CD4-positive, alpha-beta T cell treated with Interleukin-1 beta for 1 hour (primary cell): ENCODE measurements at places on chromosomes 7 and 10.
A peak's percentile ranks its signal among the peaks of the same experiment; 100 is the strongest.

- no peak for DNase-seq
Observed at GRCh38 chr7:105153531-105153930, 139.5 kb downstream of the KMT2E start.

DNA sequence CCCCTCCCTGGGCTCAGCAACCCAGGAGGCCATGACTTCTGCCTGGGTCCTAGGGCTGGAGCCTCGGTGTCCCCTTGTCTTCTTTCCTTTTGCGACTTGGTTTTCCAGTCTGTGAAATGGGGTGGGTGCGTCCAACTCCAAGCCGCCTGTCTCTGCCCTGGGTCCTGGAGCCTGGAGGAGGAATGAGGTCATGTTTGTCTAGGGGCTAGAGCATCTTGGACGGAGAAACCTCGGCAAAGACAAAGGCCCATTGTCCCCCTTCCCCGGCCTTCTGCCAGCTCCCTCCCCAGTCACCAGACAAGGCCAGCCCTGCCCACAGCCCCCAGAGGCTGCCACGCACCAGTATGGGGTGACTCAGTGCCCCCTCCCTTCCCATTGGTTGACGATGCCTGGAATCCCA is 39.8 kb upstream of the ELN start:
- DNase-seq: no peak

- peak; percentile 28 for DNase-seq
Observed at GRCh38 chr7:128939861-128940410, 2.2 kb downstream of the IRF5 start.

DNA sequence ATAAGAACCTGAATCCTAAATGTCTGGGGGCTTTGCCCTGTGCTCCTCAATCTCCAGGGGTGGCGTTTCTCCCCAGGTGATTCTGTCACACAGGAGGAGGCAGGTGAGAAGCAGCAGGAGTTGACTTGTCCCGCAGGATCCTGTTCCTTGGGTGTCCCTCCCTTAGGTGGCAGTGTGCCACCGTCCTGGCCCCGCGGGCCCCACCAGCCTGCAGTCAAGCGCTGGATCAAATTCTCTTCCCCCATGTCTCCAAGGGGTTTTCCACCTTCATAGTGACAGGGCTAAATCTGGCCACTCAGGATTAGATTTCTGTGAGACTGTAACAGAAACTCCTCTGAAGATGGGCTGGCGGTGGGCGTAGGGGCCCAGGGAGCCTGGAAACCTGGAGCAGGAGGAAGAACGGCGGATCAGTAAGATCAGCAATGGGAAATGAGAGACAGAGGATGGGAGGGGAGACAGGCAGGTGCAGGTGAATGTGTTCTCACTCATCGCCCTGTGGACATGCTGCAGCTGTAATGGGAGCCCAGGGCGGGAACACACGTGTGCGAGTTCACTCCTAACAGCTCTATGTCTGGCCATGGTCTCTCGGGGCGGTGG is 329.2 kb upstream of the COBL start:
- DNase-seq: no peak

- DNase-seq: peak; percentile 27
Observed at GRCh38 chr7:81684514-81685269, 85.2 kb downstream of the HGF start.

DNA sequence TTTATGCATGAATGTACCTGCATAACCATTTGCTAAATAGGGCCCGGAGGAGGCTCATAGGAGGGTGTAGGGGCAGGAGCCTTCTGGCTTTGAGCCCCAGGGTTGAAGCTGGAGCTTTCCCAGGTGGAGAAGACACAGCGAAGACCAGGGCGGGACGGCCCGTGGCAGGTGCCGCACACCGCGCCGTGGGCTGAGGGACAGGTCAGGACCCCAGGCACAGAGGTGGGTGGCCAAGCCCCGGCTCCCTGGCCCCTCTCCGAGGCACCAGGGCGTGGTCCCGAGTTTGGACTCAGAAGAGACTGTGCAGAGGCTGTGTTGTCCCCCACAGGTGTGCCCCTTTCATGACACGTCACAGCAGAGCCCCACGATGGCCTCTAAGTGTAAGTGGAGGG is 56.5 kb downstream of the PWWP2B start:
- no peak for DNase-seq

DNA sequence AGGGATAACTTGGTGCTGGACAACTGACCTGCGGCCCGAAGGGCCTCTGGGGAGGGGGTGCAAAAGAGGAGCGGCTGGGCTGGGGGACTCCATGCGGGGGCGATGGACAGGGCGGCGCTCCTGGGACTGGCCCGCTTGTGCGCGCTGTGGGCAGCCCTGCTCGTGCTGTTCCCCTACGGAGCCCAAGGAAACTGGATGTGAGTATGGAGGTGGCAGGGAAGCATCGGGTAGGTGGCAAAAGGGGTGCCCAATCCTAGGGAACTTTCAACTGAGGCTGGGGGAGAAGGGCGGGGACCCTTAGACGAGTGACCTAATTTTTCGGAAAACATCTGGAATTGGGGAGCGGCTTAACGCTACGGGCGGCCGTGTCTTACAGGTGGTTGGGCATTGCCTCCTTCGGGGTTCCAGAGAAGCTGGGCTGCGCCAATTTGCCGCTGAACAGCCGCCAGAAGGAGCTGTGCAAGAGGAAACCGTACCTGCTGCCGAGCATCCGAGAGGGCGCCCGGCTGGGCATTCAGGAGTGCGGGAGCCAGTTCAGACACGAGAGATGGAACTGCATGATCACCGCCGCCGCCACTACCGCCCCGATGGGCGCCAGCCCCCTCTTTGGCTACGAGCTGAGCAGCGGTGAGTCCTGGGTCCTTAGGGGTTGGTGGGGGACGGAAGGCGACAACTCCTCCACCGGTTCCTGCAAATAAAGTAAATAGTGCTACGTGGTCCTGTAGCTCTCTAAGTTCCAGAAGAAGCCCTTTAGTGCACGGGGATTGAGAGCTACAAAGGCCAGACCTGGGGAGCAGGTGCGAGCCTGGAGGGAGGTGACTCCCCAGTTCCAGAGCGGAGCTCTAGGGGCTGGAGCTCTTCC is 622 bp downstream of the WNT16 start:
- DNase-seq: no peak

DNA sequence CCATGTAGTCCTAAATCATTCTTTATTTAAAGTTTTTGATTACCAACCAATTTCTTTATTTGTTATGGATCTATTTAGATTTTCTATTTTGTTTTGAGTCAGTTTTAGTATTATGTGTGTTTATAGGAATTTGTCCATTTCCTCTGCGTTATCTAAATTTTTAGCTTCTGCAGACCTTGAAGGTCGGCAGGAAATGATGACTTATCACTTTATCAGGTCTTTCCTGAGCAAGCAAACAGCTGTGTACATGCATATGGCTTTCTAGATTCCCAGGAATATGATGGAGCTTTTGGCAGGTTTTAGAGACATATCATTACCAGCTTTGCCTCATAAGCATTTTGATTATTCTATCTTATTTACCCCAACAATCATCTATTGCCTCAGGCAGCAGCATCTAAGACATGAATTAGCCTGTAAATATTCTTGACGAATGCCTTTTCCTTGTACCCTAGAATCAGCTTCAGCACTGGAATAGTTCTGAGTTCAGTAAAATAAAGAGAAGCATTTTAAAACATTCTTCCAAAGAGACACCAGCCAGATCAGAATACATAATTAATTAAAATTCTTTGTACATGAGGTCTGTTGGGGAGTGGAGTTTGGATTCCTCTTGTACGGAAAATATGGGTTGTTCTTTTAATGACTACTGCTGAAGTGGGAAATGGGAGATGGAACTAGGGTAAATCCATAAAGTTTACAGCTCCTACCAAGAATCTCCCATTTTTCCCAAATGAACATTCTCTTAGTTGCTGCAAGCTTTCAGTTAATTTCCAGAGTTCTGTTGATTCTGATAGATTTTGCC is 408.8 kb upstream of the SEMA3C start:
- no peak for DNase-seq

DNA sequence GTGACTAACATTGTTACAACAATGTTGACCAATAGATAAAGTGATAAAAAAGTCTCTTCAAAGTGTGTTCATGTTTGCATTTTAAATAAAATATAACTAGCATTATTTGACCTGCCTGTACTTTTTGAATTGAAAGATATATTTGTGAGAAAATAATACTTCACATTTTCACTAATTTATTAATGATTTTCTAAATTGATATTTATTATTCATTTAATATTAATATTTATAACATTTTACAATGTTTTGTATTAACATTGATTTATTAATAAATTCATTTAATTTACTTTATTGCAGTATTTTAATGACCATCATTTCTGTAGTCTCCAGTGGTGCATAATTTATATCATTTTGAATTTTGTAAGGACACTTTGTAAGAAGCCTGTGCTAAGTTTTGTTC is 150.0 kb upstream of the BET1 start:
- no peak for DNase-seq

DNA sequence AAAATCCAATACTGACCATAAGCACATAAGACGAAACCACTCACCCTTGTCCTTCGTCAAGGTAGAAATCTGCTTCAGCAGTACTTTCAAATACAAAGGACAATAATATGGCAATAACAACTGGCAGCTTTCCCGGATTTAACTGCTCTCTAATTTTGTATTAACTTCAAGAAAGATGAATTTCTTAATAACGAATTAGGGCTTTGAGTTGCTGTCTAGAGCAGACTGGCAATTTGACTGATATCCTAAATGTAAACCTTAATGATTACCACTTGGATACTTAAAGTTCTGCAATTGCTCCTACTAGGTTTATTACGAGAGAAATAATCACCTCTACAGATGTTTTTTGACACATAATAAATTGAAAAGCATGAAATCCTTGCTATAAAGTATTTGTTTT is 418.7 kb downstream of the MAGI2 start:
- DNase-seq: no peak
